ENCODE measurements at places on chromosomes 2 and 18. TPM values are rescaled to one million over a fixed set of nuclear protein-coding genes. Genes with fewer than 3 reads are reported as not detected.
A peak's percentile ranks its signal among the peaks of the same experiment; 100 is the strongest.

- H3K27ac ChIP-seq: no peak overlapping the region
- H3K27me3 ChIP-seq: no peaks in the 10 kb centered on the region
- H3K36me3 ChIP-seq: peaks cover 50% of the 10 kb centered on the region
Observed at GRCh38 chr2:15481000-15481399, 80.1 kb downstream of the NBAS start.

DNA sequence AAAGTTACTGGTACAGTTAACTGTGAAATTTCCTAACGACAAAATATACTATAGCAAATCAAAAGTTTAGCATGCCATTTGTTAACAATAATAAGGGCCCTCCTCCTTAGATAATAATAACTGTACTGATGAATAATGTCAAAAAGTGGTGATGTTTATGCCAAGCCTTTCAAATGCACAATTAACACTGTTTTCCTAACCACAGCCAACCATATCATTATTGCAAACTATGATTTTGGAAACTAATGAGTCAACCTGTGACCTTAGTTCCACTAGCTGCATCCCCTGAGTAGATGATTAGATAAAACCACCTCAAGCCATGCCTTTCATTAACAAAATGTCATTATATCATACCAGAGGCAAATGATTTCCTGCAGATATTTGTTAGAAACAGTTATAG lies 25.1 kb upstream of the GPR75 start:
- no peaks in the 10 kb centered on the region for H3K4me1 ChIP-seq
- no peak overlapping the region for H3K27ac ChIP-seq
- peaks cover 94% of the 10 kb centered on the region for H3K36me3 ChIP-seq
- H3K4me3 ChIP-seq: no peak overlapping the region
- DNase-seq: no peak

- H3K27ac ChIP-seq: no peak overlapping the region
- H3K27me3 ChIP-seq: no peaks in the 10 kb centered on the region
- H3K4me1 ChIP-seq: no peaks in the 10 kb centered on the region
- peak; percentile 62 for DNase-seq
- H3K4me3 ChIP-seq: no peak overlapping the region
- no peaks in the 10 kb centered on the region for H3K36me3 ChIP-seq
Observed at GRCh38 chr2:109436610-109437225, 177.0 kb downstream of the SEPTIN10 start.

Gene ABCB11
- total RNA-seq: 0.06 TPM

GRCh38 chr2:150234787-150235446 lies 252.6 kb downstream of the RND3 start:
- H3K4me3 ChIP-seq: no peak overlapping the region
- H3K36me3 ChIP-seq: no peaks in the 10 kb centered on the region
- DNase-seq: no peak
- H3K27ac ChIP-seq: no peak overlapping the region
- no peaks in the 10 kb centered on the region for H3K27me3 ChIP-seq

Gene SATB2
- total RNA-seq: 3.9 TPM

DNA sequence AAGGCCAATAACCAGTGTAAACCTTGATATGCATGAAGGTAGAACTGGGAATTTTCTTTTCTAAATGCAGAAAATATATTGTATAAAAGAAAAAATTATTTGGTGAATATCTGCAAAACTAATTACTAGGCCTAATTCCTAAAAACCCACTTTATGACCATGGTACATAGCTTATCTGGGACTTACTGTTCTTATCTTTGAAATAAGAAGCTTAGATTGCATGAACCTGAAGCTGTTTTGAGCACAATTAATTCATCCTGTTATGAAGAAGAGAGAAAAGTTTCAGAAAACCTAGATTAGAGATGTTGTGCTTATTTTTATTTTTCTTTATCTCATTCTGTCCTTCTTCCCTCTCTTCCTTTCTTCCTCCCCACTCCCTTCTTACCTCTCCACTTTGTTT lies 235.0 kb downstream of the GULP1 start:
- no peak overlapping the region for H3K4me3 ChIP-seq
- H3K27me3 ChIP-seq: no peaks in the 10 kb centered on the region
- no peaks in the 10 kb centered on the region for H3K4me1 ChIP-seq
- DNase-seq: no peak
- no peaks in the 10 kb centered on the region for H3K36me3 ChIP-seq

Gene PLEK
- total RNA-seq: 32.9 TPM

Gene SS18
- total RNA-seq: 60.0 TPM

All from upper lobe of right lung (tissue), 1 donor.